ENCODE measurements at places on chromosomes 12 and 14.

DNA sequence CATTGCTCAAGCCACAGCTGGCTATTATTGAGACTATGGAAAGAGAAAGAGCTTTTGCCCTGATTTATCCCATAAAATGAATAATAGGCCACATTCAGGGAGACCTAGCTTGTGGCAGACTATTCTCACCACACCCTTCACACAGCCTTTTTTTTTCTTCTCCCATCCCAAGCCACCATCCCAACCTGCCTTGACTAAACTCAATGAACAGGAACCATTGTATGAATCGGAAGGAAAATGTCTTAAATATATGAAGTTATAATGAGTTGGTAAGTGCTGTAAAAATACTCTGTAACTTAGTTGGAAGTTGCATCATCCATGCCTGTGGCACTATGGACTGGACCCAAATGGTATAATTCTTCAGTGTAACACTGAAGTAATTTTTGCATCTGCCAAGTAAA lies 338.4 kb downstream of the RAD51B start:
- DNase-seq = no peak

DNA sequence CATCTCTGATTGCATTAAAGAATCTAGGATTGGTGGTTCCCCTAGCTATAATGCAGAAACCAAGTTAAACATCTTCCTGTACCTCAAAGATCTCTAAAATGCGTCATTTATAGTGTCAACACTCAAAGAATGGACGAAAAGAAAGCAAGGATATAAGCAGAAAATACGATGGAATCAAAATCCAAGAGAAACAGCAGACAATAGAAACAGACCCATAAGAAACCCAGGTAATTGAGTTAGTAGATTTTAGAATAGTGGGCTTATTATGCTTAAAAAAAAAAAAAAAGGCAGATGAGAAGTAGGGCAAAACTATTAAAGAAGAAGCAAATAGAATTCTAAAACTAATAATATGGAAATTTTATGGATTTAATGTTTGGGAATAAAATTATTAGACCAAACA lies 44.4 kb downstream of the USP15 start:
- no peak for DNase-seq

DNA sequence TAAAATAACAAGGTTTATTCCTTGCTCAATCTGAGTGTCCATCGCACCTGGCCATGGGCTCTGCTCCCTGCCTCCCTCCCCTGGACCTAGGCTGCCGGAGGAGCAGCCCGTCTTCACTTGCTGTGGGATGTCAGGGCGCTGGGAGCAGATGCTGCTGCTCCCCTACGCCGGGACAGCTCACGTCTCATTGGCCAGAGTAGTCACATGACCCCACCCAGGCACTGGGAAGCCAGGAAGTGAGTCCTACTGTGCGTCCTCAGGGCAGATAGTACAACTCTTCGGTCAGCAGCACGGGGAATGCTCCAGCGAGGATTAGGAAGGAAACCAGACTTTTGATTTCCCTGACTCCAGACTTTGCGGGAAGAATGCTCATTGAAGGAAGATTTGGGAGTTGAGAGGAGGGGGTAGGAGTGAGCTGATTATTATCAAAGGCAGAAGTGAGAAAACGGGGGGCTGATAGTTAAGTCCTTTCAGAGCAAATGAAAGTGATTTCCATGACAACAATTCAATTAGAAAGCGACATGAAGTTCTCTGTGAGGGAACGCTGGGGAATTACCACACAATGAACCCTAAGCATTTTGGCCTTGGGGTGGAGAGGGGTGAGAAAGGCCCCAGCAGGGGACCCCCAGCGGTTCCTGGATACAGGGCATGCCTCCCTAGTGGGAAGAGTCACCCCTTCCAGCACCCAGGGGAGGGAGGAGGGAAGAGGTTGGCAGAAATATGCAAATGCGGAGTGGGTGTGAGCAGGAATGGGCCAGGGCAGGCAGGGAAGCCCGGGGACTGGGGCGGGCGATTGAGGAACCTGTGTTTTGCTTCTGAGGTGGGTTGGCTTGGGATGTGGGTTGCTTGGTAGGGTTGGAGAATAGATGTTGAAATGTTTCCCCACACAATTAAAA lies 215.5 kb downstream of the AACS start:
- no peak for DNase-seq

GRCh38 chr12:5898874-5899273 lies 46.2 kb downstream of the ANO2 start:
- no peak for DNase-seq

GRCh38 chr14:102775855-102776760 lies 1.1 kb upstream of the TRAF3 start:
- DNase-seq = no peak

- DNase-seq = peak; percentile 69
Observed at GRCh38 chr12:31749024-31749704, 20.3 kb upstream of the AMN1 start.

GRCh38 chr14:63299351-63300110 lies 19.2 kb downstream of the GPHB5 start:
- no peak for DNase-seq

GRCh38 chr12:93550748-93551611 lies 21.5 kb upstream of the SOCS2 start:
- no peak for DNase-seq

DNA sequence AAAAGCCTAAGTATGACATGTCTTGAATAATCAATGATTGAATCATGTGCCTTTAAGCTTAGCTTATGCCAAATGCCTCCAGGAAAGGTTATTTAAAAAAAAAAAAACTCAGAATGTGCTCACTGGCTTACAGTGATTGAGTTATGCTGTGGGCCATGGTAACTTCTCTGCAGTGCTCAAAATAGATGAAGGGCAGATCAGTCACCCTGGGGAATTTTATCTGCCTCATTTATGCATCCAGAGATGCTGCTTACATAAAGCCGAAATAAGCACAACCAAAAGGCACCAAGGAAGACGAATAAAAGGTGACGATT lies 118.7 kb upstream of the MDM1 start:
- peak; percentile 10 for DNase-seq

DNA sequence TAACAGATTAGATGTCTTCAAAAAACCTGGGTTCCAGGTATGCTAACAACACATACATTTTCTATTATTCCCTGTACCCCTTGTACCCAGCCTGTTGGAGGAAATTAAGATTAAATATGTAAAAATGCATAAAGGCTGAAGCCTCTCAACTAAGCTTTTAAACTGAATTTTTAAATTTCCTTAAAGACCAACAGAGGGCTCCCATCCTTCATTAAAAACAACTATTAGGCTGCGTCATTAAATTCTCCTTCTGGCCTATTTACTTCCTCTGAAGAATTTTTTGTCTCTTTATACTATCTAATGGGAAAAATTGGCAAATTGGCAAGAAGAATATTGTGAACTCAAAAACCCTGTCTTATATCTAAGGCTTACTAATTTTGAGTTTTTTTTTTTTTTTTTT lies 21.8 kb downstream of the SENP1 start:
- no peak for DNase-seq

DNA sequence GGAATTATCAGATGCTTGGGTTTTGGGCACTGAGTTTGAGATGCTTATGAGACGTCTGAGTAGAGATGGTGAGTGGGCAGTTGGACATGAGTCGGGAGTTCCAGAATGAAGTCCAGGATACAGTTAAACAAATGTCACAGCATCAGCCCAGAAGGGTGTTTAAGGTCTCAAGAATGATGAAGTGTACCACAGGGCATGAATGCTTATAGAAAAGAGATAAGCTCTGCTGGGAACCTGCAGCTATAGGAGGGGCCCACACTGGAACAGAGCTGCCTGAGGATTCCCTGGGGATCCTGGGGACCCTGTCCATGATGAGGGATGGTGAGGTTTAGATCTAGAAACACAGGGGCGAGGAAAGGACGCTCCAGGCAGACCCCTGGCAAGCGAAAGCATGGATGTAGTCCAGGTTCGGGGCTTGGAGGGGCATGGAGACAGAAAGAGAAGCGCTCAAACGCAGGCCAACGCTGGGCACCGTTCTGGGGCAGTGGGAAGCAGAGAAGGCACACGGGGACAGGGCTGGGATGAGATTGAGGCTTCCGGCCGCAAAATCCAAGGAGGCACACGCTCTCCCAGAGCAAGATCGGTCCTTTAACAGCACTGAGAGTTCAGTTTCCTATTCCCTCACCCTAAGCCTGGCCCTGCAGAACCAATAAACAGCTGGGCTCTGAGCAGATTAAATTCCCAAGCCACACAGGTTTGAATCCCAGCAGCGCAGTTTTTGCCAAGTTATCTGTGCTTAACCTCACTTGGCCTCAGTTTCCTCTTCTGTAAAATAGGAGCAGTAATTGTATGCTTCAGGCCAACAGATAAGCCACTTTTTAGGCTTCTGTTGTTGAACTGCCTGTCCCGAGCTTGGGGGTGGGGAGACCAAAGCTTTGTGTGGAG lies 52.9 kb downstream of the EID3 start:
- no peak for DNase-seq

DNA sequence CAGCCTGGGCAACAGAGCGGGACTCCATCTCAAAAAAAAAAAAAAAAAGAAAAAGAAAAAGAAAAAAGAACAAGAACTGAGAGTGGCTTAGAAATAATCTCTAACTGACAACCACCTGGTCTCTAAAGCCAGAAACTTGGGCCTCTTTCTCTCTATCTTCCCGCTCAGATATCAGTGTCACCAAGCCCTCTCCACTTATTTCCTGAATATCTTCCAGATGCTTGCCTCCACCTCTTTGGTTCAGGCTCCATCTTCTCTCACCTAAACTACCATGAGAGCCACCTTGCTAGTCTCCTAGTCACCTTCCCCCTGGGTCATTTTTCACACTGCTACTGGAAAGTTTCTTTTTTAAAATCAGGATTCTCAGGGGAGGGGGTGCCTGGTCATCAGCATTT lies 1.8 kb upstream of the TM9SF1 start:
- DNase-seq = no peak

DNA sequence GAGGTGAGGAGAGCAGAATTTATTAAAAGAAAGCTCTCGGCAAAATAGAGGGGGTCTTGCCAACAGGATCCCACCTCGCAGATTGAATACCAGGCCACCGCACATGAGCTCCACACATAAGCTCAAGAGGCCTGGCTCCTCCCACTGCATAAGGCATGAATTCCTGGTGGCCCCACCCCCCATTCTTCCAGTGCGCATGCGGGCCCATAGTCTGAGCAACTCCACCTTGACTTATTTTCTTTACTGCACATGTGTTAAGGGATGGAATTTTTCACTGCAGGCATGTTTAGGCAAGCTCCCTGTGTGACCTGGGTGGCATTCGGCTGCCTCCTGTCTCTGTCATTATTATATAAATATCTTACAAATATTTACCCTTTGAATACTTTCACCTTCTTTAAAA lies 412.5 kb downstream of the RMST start:
- DNase-seq = no peak

DNA sequence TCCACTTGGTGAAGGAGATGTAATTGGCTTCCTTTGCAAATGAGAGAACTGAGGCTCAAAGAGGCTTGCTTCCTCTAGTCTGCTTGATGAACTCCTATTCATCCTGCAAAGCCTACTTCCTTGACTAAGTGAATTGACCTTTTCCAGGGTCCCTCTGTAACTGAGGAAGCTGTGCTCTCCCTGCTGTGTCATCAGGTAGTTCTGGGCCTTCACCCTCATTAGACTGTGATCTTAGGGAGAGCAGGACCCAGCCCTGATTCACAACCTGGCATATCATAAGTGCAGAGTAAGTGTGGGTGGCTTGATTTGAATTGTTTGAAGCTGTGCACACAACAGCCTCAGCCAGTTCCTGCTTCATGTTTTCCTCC lies 16.3 kb downstream of the ASB2 start:
- DNase-seq = no peak

DNA sequence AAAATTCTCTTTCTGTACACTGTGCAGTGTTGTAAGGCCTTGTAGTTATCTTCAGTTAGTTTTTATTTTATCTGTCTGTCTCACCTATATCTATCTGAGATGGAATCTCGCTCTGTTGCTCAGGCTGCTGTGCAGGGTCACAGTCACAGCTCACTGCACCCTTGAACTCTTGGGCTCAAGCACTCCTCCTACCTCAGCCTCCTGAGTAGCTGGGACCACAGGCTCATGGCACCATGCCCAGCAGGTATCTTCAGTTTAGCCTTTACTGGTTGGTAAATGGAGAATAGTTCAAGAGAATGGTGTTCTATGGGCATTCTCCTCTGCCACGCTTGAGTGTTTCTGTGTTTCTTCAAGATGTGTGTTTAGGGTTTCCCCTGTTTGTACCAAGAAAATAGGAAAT lies 13.6 kb downstream of the TULP3 start:
- DNase-seq = no peak

- no peak for DNase-seq
Observed at GRCh38 chr14:59055006-59055405, 133.5 kb upstream of the DAAM1 start.

GRCh38 chr12:49865782-49866135 lies 22.9 kb upstream of the BCDIN3D start:
- no peak for DNase-seq

GRCh38 chr14:90408713-90409112 lies 11.9 kb downstream of the CALM1 start:
- no peak for DNase-seq

GRCh38 chr12:22529281-22530060 lies 14.9 kb downstream of the C2CD5 start:
- no peak for DNase-seq

DNA sequence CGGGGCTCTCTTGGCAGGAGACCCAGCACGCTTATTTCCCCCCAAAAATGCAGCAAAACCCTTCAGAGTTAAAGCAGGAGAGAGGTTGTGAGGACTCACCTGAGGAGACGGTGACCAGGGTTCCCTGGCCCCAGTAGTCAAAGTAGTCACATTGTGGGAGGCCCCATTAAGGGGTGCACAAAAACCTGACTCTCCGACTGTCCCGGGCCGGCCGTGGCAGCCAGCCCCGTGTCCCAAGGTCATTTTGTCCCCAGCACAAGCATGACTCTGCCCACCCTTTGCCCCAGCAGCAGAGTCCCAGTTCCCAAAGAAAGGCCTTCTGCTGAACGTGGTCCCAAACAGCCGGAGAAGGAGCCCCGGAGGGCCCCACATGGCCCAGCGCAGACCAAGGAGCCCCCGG lies 337.7 kb downstream of the TMEM121 start:
- no peak for DNase-seq

GRCh38 chr12:15525441-15525840 lies 203.1 kb downstream of the PTPRO start:
- DNase-seq = no peak

DNA sequence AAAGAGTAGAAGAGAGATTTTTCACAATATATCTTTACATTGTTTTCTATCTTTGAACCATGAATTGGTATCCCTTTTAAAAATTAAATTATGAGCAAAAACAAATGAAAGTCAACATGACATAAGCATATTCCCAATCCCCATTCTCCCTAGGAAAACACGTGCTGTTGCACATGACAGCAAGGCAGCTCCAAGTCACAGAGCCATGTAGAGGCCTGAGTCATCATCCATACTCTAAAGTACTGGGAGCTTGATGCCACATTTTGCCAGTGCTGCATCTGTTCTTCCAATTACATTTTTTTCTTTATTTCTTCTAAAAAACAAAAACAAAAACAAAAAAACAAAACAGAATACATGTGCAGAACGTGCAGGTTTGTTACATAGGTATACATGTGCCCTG lies 115.2 kb downstream of the ITPR2 start:
- DNase-seq = no peak

Measured in activated T-cell treated with anti-CD3 and anti-CD28 coated beads for 24 hours (primary cell).